SJSA1 (cell line): ENCODE measurements at places on chromosomes 3 and 15.

DNA sequence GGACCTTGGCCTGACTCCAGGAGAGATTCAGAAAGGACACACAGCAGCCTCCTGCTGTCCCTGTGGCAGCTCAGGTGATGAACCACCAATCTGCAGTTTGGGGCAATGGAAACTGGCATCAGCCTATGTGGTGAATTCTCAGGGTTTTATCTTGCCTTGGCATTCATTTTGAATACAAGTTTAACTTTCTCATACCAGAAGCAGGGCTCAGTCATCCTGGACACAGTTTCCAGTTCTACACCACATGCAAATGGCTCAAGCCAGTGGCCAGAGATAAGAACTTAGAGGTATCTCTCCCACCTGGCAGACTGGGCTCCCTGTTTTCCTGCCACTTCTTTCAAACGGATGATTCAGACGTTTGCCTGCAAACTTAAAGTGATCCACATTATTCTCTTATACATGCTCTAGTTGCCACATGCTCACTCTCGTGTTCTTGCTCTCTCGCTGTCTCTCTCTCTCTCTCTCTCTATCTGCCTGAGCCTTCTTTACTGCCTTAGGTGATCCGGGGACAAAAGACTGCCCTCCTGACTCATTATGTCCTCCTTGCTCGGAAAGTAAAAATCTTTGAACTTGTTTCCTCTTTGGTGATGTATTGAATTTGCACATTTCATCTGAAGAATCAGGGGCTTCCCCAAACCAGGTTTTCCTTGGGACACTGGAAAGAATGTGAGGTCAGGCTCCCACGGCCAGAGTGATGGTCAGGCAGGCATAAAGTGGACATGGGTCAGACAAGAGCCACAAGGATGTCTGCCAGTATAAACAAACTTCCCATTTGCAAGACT, 99.6 kb upstream of the STT3B start:
- DNase-seq = no peak

DNA sequence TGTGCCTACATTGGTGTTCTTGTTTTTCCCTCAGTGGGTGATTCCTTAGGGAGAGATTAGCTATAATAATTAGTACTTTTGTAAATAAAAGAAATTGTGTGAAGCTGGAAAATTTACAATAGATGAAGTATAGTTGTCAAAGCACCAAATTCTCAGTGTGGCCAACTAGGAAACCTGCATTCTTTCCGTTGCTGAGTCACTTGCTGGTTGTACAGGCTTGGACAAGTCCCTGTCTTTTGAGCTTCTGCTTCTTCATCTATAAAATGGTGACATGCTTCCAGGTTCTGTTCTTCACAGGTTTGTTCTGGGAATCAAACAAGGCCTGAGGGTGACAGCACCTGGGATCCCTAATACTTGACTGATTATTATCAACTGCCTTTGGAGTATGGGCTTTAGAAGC, 184.1 kb upstream of the HES1 start:
- no peak for DNase-seq

DNA sequence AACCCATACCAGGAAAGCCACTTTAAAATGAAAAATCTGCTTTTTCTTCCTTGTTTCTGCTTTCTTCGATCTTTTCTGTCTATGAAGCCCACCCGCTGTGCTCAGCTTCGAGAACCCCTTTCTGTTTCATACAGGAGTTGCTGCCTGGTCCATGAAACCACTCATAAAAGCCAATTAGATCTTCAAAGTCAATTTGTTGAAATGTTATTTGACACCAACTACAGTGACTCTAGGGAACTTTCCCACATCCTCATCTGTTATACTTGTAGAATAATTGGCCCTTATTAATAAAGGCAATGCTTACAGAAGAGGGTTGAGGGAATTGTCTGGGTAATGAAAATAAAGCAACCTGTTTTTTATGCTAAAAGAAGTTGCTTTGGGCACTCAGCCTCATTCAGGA, 523.6 kb downstream of the OCA2 start:
- DNase-seq = no peak

GRCh38 chr3:99929745-99930139, 112.1 kb downstream of the CMSS1 start:
- DNase-seq = peak; percentile 23

DNA sequence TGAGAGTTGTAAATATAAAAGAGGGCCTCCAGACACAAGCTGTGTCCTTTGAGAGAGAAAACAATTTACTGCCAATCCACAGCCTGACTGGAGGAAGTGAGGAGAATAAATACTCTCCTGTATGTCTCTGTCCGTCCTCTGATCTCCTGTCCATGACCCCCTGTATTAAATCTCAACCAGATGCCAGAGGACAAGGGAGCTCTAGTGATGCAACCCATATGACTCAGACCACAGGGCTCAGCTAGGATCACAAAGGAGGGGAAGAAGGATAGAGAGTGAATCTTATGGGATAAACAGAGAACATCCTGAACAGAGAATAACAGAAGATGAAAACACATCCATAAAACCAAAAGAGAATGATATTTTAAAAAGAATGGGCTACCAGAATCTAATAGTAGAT, 482.6 kb downstream of the PLOD2 start:
- no peak for DNase-seq

DNA sequence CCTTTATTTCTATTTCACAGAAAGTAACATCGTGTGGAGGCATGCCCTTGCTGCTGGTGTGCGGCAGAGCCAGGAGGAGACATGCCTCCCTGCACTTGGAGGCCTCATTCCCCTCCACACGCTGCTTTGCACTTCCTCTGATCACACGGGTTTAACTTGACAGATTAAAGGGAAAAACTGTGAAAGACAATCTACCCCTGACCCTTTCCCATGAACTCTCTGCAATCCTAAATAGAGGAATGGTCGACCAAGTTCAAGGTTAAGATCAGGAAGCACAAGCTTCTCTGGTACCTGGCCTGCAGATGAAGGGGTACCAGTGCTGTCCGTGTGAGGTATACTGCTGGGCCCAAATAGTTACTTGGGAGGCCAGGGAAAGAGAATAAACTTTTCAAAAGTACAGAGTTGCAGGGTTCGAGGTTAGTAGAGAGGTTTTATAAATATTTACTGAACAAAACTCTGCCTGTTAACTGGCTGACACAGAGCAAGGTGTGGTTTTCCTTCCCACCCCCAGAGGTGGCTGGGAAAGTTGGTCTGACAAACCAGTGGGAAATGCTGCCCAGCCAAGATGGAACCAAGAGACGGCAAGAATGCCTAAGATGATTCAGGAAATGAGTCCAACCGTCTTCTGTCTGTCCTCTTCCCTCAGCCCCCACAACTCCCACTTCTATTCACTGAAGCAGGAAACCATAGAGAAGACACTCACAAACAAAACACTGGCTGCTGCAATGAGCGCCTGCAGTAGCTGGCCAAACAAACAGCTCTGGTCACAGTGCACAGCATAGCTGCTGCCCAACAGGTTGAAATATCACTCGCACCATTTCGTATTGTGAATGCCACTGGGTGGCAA, 79.6 kb downstream of the IGF2BP2 start:
- peak; percentile 87 for DNase-seq

GRCh38 chr15:77479015-77479414, 58.3 kb downstream of the HMG20A start:
- DNase-seq = no peak

DNA sequence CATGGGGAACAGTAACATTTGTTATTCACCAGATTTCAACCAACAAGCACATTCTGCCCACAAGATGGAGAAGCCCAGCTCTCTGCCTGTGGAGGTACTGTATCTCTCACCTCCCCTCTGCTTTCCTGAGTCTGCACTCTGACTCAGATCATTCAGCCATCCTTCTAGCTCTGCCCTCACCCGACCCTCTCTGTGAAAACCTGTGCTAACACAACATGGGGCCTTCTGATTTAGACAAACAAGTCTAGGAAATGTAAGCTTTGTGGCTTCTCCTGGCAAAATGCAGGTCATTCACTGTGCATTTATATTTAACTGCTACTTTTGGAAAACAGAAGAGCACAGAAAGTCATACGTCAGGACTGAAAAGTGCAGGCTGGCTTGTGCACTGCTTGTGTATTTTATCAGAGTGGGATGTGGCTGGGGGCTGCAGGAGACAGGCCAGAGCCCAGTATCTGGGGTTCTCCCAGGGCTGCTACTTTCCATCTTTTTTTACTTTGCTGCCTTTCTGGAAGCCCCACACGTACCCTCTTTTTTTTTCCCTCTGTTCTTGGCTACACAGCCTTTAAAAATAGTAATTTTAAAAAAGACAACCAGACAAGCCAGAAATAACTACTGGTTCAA, 50.8 kb downstream of the SUSD5 start:
- DNase-seq = no peak

- no peak for DNase-seq
Measured at GRCh38 chr3:171748064-171748924, 62.0 kb downstream of the PLD1 start.

DNA sequence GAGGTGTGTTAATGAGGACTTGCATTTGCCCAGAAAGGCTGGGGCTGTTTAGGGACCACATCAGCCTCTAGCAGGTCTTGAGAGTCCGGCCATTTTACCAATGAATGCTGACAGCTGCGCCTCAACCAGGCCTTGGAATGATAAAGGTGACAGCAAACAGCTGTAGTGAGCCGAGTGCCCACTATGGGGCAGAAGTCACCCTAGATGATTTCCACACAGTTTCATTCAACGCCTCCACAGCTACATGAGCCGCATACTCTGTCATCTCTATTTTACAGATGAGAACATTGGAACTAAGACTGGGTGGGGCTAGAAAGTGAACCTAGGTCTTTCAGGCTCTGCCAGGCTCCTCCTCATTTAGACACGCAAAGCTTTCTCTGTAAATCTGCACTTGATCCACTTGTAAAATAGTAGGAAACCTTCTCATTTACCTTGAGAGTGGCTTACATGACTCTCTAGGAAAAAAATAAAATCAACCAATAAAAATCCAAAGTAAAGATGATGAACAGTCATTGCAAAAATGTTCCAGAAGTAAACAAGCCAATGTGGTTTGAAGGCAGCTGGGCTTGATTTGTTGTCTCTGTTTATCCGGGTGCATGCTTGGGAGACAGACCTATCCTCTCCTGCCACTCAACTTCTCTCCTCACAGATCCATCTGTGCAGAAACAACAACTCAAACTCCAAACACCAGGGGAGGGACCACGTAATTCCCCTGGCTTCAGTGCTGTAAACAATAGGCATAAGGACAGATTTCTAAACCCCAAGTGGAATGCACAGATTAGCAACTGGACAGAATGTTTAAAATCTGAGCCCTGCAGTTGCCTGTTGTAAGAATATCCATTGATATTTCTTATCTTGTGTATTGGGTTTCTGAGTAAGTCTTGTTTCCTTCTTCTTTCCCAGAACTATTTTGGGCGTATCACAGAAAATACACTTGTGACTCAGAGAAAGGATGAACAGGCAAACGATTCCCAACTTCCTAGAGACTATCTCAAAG, 31.5 kb upstream of the LDHAL6B start:
- peak; percentile 93 for DNase-seq
